ENCODE measurements at places on chromosomes 6 and 20. TPM values are rescaled to one million over a fixed set of nuclear protein-coding genes. Genes with fewer than 3 reads are reported as not detected.

CST2 gene
- not detected for total RNA-seq

MICB gene
- 36.1 TPM for total RNA-seq

RIPOR3 gene
- not detected for total RNA-seq

FNDC1 gene
- total RNA-seq: 0.02 TPM

GRM4 gene
- total RNA-seq: not detected

CDSN gene
- not detected for total RNA-seq

CAPN11 gene
- total RNA-seq: not detected

DNA sequence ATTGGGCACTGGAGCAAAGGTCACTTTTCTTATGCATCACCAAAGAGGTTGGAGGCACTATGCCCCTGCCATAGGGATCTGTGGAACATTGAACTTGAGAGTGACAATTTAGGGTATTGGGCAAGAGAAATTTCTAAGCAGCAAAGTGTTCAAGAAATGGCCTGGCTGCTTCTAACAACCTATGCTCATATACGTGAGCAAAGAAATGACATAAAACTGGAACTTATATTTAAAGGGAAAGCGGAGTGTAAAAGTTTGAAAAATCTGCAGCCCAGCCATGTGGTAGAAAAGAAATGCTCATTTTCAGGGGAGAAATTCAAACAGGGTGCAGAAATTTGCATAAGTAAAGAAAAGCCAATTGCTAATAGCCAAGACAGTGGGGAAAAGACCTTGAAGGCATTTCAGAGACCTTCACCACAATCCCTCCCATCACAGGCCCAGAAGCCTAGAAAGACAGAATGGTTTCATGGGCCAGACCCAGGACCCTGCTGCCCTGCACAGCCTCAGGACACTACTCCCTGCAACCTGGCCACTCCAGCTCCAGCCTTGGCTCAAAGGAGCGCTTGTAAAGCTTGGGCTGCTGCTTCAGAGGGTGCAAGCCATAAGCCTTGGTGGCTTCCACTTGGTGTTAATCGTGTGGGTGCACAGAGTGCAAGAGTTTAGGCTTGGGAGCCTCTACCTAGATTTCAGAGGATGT is 24.4 kb downstream of the NCR2 start:
- peaks cover 2% of the 10 kb centered on the region for H3K36me3 ChIP-seq
- no peak overlapping the region for H3K27ac ChIP-seq

DNA sequence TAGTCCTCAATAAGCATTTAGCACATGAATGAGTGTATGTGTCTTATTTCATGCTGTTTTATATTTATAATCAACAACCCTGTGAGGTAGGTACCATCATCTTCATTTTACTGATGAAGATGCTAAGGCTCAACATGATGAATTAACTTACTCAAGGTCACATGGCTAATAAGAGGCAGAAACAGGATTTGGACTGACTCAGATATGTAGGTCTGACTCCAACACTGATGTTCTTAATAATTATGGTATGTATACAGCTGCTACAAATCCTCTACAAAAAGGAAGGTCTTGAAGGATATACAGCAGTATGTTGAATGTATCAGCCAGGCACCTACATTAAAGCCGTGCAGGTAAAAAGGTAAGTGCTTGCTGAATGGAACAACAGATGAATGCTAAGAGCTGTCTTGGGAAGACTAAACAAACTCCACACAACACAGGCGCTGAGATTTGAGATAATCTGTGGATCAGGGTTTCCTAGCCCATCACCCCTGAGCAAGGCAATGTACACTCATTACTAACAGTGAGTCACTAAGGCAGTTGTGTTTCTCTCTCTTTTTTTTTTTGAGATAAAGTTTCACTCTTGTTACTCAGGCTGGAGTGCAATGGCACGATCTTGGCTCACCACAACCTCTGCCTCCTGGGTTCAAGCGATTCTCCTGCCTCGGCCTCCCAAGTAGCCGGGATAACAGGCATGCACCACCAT is 31.9 kb downstream of the TTI1 start:
- peak overlapping the region; percentile 55 for H3K27ac ChIP-seq
- peaks cover 49% of the 10 kb centered on the region for H3K36me3 ChIP-seq
- H3K27me3 ChIP-seq: no peaks in the 10 kb centered on the region
- H3K4me1 ChIP-seq: peaks cover 36% of the 10 kb centered on the region
- H3K4me3 ChIP-seq: no peak overlapping the region
- DNase-seq: no peak

DNA sequence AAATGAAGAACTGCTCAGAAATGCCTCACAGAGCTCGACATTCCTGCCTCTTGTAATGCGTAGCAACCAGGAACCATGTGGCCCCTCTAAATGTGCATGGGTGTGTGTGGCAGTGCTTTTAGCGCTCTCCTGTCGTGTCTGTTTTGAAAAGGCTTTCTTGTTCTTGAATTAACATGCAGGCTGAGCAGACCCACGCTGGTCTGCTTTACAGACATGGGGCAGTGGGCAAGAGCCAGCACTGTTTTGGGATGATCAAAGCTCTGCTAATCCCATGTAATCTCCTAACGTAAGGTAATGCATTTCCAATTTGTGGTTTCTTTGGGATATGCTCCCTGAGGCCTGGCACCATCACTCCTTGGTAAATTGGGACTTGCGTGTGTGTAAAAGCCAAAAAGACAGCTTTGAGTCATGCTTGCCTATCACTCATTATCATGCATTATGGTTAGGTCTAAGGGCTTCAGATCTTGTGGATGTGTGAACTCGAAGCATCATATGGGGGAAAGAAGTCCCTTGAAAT is 11.8 kb downstream of the RIPOR2 start:
- H3K27ac ChIP-seq: peak overlapping the region; percentile 93
- no peak for DNase-seq
- H3K36me3 ChIP-seq: peaks cover 19% of the 10 kb centered on the region
- H3K4me1 ChIP-seq: peaks cover 88% of the 10 kb centered on the region
- H3K4me3 ChIP-seq: peak overlapping the region; percentile 66

- H3K4me3 ChIP-seq: no peak overlapping the region
- no peak overlapping the region for H3K27ac ChIP-seq
- H3K4me1 ChIP-seq: peaks cover 12% of the 10 kb centered on the region
- no peaks in the 10 kb centered on the region for H3K27me3 ChIP-seq
Observed at GRCh38 chr6:106622412-106622811, 6.9 kb downstream of the RTN4IP1 start.

GRCh38 chr20:46652699-46653098 is 1.4 kb upstream of the SLC13A3 start:
- peaks cover 42% of the 10 kb centered on the region for H3K27me3 ChIP-seq
- no peak overlapping the region for H3K27ac ChIP-seq
- H3K36me3 ChIP-seq: no peaks in the 10 kb centered on the region
- no peak for DNase-seq

DNA sequence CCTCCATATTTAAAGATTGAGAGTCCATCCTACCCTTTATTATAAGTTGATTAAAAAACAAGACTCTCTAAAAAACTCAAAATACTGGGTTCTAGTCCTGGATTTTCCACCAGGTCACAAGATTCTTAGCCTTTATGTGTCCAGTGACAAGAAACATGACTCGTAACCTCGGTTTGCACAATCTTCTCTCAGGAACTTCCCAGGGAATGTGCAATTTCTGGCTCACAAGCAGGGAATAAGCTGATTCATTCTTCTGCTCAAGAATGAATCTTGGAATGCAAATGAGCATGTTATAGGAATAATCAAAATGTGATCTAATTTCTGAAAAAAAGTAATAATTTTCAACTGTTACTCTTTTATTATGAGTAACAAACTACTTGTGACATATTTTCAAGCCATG is 45.1 kb downstream of the OGFRL1 start:
- no peaks in the 10 kb centered on the region for H3K27me3 ChIP-seq
- no peak for DNase-seq
- H3K27ac ChIP-seq: no peak overlapping the region
- no peaks in the 10 kb centered on the region for H3K4me1 ChIP-seq
- H3K4me3 ChIP-seq: no peak overlapping the region
- no peaks in the 10 kb centered on the region for H3K36me3 ChIP-seq

DNA sequence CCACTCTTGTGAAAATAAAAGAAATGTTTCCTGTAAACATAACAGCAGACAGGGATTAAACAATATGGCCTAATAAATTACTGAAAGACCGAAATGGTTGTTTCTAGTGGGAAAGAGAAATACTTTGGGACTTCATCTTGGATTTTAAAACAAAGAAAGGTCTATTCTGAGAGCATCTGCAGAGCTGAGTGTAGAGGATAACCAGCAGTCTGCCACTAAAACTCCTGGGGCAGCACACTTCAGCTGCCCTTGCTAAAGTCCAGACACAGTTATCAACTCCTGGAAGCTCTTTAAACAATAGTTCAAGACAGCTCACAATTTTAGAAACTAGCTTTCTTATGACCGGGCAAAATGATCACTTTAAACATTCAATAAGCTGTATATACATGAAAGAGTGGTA is 38.6 kb downstream of the AKIRIN2 start:
- no peak for DNase-seq
- peaks cover 21% of the 10 kb centered on the region for H3K36me3 ChIP-seq
- no peaks in the 10 kb centered on the region for H3K27me3 ChIP-seq
- H3K4me3 ChIP-seq: no peak overlapping the region
- H3K4me1 ChIP-seq: no peaks in the 10 kb centered on the region

- no peak overlapping the region for H3K4me3 ChIP-seq
- H3K4me1 ChIP-seq: no peaks in the 10 kb centered on the region
- no peaks in the 10 kb centered on the region for H3K36me3 ChIP-seq
- DNase-seq: no peak
Observed at GRCh38 chr6:73984571-73985210, 288.7 kb downstream of the CD109 start.

GRCh38 chr6:141470810-141471209 is 661.9 kb upstream of the GJE1 start:
- H3K4me3 ChIP-seq: no peak overlapping the region
- H3K27ac ChIP-seq: no peak overlapping the region
- H3K36me3 ChIP-seq: peaks cover 4% of the 10 kb centered on the region
- DNase-seq: no peak
- no peaks in the 10 kb centered on the region for H3K27me3 ChIP-seq

DNA sequence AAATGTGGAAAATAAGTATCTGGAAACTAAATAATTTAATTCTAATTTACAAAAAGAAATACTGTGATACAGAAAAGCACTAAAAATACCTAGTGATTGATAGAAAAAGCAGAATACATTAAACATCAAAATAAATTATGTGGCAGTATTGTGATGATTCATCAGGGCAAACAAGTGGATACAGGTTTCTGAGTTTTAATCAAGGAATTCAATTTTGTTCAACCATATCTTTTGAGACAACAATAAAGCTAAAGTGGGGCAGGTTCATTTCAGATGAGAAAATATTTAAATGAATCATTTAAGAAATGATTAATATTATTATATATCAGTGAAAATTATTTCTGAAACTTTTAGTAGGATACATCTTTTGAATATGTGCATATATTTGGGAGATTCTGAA is 49.8 kb downstream of the GRIK2 start:
- H3K27ac ChIP-seq: no peak overlapping the region
- no peak for DNase-seq
- H3K4me3 ChIP-seq: no peak overlapping the region
- H3K4me1 ChIP-seq: no peaks in the 10 kb centered on the region
- no peaks in the 10 kb centered on the region for H3K27me3 ChIP-seq

DNA sequence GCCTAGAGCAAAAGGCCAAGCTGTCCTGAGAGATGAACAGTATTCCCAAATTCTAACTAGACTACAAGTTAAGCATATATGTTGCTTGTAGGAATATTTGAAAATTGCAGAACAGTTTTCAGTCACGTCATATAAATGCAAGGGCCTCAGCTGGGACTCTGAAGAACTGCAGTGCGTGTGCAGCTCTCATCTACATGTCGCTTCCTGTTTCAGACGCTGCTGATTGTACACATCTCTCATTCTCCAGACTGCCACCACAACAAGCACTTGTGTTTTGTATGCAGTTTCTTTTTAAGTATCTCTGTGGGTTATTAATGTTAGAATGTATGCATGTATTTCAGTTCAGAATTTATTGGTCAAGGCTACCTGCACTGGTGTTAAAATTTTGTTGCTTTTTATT is 119.7 kb downstream of the MAP3K4 start:
- DNase-seq: peak; percentile 21
- peaks cover 23% of the 10 kb centered on the region for H3K4me1 ChIP-seq
- no peaks in the 10 kb centered on the region for H3K27me3 ChIP-seq
- peak overlapping the region; percentile 4 for H3K4me3 ChIP-seq
- peaks cover 58% of the 10 kb centered on the region for H3K36me3 ChIP-seq

- H3K4me3 ChIP-seq: no peak overlapping the region
- no peak for DNase-seq
- H3K36me3 ChIP-seq: peaks cover 51% of the 10 kb centered on the region
- peaks cover 58% of the 10 kb centered on the region for H3K4me1 ChIP-seq
Observed at GRCh38 chr6:157834549-157834948, 11.5 kb downstream of the SNX9 start.

DNA sequence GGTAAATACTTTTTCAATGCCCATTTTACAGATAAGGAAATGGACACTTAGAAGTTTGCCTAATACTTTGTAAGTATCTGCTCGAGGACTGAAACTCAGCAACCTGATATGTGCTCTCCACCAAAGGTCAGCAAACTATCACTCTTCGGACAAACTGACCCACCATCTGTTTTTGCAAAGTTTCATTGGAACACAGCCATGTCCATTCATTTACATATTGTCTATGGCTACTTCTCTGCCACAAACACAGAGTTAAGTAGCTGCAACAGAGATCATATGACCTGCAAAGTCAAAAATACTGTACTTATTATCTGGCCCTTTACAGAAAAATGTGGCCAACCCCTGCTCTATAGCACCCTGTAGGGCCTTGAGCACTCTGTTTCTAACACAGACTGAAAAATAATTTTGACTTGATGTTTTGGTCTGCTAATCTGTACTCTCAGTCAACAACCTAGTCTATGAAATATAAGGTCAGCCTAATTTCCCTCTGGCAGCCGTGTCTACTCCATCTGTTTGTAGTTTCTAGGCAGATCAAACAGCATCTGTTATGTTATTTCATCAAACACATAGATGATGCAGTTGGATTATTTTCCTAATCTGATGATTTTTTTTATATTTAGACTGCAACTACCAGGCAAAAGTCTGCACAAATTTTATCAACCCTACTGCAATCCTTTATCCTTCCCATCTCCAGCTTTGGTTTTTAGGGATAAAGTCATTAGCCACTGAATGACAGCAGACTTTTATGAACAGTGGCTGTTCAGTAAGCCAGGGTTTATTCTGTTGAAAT is 41.4 kb upstream of the BEND6 start:
- no peaks in the 10 kb centered on the region for H3K36me3 ChIP-seq

DNA sequence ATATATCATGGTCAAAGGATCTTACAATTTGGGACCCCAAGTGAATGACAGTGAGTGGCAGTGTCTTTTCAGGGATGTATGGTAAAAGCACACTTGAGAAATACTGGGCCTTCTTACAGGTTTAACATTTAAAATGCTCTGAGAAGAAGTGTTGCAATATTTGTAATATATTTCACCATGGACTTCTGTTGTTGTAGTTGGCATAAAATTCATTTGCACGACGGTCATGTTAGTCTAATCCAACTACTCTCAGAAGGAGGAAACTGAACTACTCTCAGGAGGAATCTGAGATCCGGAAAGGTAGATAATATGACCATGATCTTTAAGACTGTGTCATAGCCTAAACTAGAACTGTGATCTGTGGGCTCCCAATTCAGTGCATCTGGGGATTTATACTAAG is 700.1 kb downstream of the HDGFL1 start:
- H3K27ac ChIP-seq: no peak overlapping the region
- H3K4me3 ChIP-seq: no peak overlapping the region
- H3K36me3 ChIP-seq: no peaks in the 10 kb centered on the region
- no peaks in the 10 kb centered on the region for H3K4me1 ChIP-seq

- DNase-seq: no peak
- no peaks in the 10 kb centered on the region for H3K27me3 ChIP-seq
- H3K36me3 ChIP-seq: no peaks in the 10 kb centered on the region
- H3K4me1 ChIP-seq: no peaks in the 10 kb centered on the region
- no peak overlapping the region for H3K27ac ChIP-seq
Observed at GRCh38 chr20:61704661-61705060, 361.0 kb downstream of the TAF4 start.
